ENCODE measurements at places on chromosomes 3 and 15.

- DNase-seq: no peak
Observed at GRCh38 chr15:67779549-67780111, 45.7 kb upstream of the SKOR1 start.

DNA sequence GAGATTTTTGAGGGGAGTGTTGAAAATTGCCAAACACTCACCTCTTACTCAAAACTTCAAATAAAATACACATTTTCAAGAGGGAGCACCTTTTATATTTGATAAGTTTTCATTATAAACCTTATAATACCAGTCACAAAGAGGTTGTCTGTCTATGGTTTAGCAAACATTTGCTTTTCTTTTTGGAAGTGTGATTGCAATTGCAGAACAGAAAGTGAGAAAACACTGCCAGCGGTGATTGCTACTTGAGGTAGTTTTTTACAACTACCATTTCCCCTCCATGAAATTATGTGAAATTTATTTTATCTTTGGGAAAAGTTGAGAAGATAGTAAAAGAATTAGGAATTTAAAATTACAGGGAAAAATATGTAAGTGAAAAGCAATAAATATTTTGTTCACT is 20.1 kb downstream of the DIPK2A start:
- no peak for DNase-seq

- no peak for DNase-seq
Observed at GRCh38 chr15:89034305-89034704, 54.0 kb upstream of the ABHD2 start.

DNA sequence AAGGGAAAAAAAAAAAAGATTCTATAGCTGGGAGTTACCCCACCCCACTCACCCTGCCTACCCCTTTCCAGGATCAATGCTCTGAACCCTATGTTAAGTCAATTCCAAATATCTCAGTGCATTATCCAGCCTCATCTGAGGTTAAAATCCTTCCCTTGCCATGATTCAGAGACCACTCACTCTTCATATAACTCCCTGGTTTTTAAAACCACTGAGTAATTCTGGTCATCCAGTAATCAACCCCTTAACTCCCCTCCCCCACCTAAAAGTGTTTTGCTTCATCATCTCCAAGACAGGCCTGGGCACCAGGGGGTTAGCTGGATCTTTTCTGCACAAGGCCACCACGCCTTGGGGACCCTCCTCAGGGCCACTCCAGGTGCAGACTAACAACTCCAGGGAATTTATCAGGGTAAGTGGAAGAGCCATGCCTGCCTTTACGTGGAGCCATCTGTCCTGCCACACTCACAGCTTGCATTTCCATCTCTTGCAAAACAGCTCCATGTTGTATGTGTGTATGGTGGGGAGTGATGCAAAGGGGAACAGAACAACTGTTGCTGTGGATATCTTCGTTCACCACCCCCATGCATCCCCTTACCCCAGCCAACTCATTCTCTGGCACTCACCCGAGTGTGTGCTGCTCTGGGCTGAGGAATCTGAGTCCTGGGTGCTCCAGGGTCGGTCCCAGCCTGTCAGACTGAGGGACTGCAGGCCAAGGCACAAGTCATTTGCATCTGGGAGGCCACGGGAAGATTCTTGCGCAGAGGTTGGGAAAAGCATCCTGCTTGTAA is 30.7 kb upstream of the RPS17 start:
- no peak for DNase-seq

DNA sequence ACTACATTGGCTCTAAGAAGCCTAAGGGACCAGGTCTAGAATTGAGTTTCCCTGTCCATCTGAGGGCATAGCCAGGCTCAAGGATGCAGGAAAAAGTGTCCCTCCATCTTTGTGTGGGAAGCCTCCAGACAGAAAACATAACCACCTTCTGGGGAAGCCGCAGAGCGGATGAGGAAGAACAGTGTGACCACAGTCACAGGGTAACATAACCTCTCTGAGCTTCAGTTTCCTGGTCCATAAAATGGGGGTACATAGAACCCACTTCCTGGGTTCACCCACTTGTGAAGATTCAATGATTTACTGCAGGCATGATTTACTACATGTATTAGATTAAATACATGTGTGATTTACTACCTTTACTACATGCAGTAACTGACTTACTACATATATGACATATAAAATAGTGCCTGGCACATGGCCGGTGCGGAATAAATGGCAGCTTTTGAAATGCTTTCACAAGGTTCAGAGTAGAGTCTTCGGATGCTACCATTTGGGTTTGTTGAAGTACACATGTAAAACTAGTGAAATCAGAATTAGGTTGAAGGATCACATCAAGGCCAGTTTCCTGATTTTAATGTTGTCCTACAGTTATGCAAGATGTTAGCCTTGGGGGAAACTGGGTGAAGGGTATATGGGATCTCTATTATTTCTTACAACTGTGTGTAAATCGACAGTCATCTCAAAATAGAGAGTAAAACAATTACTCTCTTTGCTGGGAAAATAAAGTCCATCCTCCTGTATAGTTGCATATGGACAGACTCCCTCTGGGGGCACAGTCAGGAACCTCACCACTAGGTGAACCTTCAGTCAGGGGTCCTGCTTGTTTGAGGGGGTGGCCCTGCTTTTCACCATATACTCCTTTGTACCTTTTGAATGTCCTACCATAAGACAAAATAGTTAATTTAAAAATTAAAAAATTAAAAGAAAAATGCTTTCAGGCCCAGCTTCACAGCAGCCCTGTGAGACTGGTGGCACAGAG is 86.0 kb downstream of the SEMA5B start:
- no peak for DNase-seq

All from gastrocnemius medialis (tissue), 4 donors.